ENCODE measurements at places on chromosomes 1 and 21.
A peak's percentile ranks its signal among the peaks of the same experiment; 100 is the strongest.

GRCh38 chr1:165851034-165851658 is 23.7 kb downstream of the UCK2 start:
- peak; percentile 78 for DNase-seq

DNA sequence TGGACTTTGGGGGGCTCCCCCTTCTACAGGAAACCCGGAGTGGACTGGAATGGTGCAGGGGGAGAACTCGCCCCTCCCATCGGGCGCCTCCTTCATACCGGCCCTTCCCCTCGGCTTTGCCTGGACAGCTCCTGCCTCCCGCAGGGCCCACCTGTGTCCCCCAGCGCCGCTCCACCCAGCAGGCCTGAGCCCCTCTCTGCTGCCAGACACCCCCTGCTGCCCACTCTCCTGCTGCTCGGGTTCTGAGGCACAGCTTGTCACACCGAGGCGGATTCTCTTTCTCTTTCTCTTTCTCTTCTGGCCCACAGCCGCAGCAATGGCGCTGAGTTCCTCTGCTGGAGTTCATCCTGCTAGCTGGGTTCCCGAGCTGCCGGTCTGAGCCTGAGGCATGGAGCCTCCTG is at the start of gene TNFRSF14:
Gene TNFRSF14 (plus strand): TSS at position 95 of the 401 bp plus-strand sequence. CDS start 294 bp downstream, at position 389.
- peak; percentile 50 for DNase-seq

GRCh38 chr21:41068967-41069642 is 98.9 kb upstream of the BACE2 start:
- DNase-seq = peak; percentile 60

GRCh38 chr21:29256126-29256910 is 42.4 kb upstream of the BACH1 start:
- DNase-seq = no peak
